Hematopoietic multipotent progenitor cell (in vitro differentiated cells): ENCODE measurements at places on chromosomes 7 and 10. TPM values are rescaled to one million over a fixed set of nuclear protein-coding genes. Genes with fewer than 3 reads are reported as not detected.

- no peak for DNase-seq
These were observed 5.0 kb downstream of the HBP1 start for GRCh38 chr7:107173691-107174406.

GRCh38 chr10:79335470-79336235 is 11.6 kb upstream of the PPIF start:
- no peak for DNase-seq

GRCh38 chr10:18980089-18980629 is 68.4 kb upstream of the MALRD1 start:
- DNase-seq, result no peak

DNA sequence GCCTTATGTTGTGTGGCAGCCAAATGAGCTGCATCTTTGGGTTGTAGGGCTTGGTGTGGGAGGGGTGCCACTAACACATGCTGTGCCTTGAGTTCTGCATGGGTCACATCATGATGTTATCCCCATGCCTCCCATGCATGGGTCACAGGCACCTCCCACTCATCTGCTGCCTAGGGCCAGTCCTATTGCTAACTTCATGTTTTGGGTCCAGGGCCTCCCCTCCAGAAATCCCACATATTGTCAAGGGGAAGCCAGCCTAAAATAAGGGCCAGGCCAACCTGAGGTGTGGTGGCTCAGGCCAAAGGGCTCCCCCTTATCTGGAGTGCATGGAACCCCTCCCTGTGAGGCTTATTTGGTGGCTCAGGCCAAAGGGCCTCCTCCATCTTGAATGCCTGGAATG is 299.0 kb downstream of the RPS24 start:
- no peak for DNase-seq

DNA sequence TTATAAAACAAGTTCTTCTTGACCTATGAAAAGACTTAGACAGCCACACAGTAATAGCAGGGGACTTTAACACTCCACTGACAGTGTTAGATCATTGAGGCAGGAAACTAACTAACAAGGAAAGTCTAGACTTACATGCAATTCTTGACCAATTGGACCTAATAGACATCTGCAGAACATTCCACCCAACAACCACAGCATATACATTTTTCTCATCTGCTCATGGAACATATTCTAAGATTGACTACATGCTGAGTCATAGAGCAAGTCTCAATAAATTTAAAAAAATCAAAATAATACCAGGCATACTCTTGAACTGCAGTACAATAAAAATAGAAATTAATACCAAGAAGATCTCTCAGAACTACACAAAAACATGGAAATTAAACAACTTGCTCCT is 219.5 kb upstream of the HPS1 start:
- no peak for DNase-seq

- no peak for DNase-seq
These were observed 698.1 kb downstream of the GRID1 start for GRCh38 chr10:85668522-85668921.

GRCh38 chr10:14810969-14811953 is 26.6 kb downstream of the CDNF start:
- DNase-seq, result no peak

DNA sequence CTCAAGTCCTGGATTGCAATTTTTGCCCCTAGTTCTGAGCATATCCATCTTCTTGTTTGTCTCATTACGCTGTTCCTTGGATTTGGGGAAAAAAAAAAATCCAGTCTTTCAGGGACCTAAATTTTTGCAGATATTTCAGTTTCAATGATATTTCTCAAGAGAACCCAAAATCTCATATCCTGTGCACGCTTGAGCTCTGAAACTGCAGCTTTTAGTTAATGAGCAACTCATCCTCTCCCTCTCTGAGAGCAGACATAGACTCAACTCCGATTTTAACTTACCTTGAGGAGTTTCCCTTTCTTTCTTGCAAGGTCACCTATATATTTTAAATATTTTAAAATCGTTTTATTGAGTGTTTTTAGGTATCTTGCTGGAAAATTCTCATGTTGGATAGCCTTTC is 200.3 kb downstream of the GALNT17 start:
- no peak for DNase-seq

DNA sequence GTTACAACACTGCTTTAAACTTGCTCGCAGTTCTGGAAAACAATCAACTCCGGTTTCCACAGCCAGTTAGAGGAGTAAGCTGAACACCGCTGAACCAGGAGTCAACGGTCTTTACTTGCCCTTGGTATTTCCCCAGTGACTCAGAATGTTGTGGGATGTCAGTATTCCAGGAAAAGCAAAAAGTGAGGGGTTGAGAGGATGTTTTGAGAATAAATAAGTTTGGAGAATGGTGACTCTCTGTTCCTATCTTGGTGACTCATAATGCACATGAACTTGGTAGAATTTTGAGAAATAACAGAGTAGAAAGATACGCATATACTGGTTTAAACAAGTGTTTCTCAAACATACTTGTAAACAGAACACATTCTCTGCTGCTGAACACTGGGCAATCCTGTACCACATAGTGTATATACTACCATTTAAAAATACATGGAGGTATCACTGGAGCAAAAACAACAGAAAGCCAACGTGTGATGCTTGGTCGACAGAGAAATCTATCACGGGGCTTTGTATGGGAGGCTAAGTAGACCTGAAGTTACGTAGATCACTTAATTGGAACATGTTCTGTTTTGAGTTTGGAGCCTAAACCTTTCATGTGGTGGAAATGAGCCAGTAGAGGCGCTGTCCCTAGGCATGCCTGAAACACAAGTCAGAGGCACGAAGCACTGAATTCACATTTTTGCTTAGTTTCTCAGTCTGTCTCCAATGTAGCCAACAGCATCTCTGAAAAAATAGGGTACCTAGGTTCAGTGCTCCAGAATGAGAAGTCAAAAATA is 534.3 kb downstream of the PARD3 start:
- DNase-seq, result no peak

- no peak for DNase-seq
These were observed 995.4 kb upstream of the LRRN3 start for GRCh38 chr7:110095372-110096052.

- no peak for DNase-seq
These were observed 99.0 kb downstream of the AGMO start for GRCh38 chr7:15462721-15463389.

- no peak for DNase-seq
These were observed 235.8 kb downstream of the CELF2 start for GRCh38 chr10:11253385-11254002.

GRCh38 chr7:96667026-96667425 is 42.6 kb downstream of the SEM1 start:
- DNase-seq, result no peak

DNA sequence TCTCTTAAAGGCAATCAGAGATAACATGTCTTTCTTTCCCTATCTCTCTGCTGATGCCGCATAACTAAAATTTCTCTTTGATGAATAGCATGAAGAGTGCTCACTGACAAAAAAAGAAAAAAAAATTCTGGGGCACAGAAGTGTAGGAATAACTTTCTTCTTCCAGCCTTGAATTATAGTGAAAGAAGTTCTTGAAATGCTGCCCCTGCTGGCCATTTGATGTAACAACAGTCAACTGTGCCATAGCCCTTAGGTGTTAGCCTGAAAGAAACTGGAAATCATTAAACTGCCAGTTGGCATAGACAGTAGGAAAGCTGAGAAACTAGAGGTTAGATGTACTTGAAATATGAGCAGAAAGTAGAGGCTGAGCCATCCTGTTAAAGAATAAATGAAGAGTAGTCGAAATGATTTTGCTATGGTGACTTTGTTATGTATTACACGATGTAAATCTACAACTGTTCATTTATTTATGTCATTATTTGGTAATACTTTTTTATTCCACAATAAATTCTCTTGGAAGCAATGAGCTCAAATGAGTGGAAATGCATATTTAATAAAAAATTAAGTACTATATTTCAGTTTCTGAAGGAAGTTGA is 48.3 kb upstream of the FAM171A1 start:
- DNase-seq, result peak; percentile 18

DNA sequence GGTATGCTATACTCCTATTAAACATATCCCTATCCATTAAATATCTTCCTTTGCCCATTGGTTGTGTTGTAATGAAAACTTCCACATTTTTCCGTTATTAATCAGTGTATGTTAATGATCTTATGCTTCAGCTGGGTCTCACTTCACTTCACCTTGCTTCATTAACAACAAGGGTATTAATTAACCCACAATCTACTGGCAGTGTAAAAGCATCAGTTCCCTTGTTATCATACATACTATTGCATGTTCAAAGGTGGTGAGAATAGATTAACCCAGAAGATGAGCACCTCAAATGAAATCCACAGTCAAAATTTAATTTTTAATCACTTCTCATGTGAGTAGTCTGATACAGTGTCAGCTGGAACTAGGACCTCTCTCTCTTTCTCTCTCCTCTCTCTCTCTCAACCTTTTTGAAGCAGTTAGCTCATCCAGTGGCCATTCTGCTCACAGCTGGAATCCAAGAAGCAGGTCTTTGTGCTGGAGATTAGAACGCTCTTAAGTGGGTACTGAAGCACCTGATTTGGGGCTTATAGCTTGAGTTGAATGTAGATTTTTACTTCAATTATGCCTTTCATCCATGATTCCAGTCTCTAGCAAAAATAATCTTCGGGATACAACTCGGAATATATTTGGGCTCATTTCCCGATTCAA is 172.3 kb downstream of the RAPGEF5 start:
- DNase-seq, result no peak

- DNase-seq, result no peak
These were observed 47.9 kb downstream of the OGDH start for GRCh38 chr7:44654255-44654796.

The MLXIPL gene
- total RNA-seq, result not detected

The TMEM184A gene
- total RNA-seq, result 0.27 TPM

The SDK1 gene
- 0.81 TPM for total RNA-seq

The PIK3AP1 gene
- total RNA-seq, result 35.0 TPM
